ENCODE measurements at places on chromosomes 4 and X.

GRCh38 chr4:90425893-90426292, 298.7 kb downstream of the CCSER1 start:
- DNase-seq = no peak

DNA sequence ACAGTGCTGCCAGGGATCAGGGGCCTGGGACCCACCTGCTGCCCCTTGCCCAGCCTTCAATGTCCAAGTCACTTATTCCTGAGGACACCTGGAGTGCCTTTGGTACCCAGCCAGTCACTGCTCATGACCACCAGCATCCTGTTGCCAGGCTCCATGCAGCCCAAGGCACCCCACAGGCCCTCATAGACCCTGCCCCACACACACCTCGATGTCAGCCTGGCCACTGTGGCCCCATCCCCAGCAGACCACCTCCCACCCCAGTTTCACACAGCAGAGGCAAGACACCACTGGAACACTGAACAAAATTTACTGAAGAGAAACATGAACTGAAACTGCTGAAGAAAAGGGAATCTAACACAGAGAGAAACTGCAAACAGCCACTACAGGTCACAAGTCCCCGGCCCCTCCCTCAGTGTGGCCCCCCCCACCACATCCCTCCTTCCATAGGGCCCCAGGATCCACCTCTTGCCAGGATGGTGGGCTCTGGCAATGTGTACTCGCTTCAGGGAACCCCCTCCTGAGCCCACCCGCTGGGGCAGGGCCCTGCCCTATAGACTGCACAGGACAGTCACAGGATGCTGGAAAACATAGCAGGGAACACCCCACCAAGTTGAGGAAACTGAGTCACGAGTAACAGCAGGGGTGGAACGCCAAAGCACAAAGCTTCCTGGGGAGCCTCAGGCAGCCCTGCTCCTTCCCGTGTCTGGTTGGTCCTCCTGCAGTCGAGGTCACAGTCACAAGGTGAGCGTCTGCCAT, 5.2 kb downstream of the PNMA5 start:
- no peak for DNase-seq

- DNase-seq = no peak
These were observed 29.8 kb upstream of the MSMO1 start for GRCh38 chr4:165297626-165298025.

DNA sequence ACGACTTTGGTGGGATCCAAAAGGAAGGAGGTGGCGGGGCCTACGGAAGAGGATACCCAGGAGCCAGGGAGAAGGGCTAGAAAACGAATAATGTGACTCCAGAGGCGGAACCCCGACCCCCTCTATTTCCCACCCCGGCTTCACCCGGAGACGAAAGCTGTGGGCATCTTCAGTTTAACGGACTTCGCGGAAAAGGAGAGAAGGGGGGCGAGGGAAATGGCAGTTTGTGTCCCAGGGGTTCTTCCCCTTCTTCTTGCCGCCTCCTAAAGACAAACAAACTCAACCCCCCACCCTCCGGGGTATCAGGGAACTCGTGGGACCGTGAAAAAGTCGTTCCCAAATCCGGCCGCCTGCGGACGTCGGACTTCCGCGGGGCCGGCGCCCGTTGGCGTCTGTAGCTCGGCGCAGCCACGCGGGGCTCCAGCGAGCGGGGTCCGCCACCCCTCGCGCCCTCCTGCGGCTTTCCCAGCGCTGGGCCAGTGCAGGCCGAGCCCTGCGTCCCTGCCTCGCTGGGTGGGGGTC, 3.6 kb upstream of the LEF1 start:
- DNase-seq = no peak

GRCh38 chr4:69095301-69095731, 958 bp upstream of the UGT2B7 start:
- no peak for DNase-seq

DNA sequence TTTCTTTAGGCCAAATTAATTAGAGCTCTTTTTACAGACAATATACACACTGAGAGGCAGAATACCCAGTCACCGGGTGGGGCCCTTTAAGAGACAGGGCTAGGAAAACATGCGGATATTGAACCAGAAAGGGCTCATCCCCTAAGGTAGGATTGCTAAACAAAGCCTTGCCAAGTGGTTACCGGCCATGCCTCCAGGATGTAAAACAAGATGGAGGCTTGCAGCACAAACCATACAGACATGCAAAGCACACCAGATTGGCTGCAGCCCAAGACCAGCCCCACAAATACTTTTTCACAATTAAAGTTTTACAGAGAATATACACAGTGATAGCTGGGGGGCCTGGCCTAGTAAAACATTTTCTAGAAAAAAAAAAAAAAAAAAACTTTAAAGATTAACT, 210.0 kb downstream of the KLHL4 start:
- DNase-seq = no peak

DNA sequence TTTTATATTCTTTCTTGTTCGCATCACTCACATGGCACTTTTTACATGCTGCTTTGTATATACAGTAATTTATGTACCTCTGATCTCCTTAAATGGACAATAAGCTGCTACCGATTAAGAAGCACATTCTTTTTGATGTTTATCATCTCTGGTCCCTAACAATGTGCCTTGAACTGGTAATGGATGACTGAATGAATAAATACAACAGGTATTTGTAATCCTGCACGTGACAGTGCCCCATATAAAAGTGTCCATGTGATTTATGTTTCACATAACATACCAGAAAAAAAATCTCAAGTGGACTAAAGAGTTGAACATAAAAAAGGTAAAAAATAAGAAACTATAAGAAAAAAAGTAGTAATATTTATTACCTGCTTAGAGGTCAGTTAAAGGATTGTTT, 7.7 kb upstream of the SLAIN2 start:
- no peak for DNase-seq

GRCh38 chr4:1154523-1155182, 17.7 kb downstream of the SPON2 start:
- no peak for DNase-seq

DNA sequence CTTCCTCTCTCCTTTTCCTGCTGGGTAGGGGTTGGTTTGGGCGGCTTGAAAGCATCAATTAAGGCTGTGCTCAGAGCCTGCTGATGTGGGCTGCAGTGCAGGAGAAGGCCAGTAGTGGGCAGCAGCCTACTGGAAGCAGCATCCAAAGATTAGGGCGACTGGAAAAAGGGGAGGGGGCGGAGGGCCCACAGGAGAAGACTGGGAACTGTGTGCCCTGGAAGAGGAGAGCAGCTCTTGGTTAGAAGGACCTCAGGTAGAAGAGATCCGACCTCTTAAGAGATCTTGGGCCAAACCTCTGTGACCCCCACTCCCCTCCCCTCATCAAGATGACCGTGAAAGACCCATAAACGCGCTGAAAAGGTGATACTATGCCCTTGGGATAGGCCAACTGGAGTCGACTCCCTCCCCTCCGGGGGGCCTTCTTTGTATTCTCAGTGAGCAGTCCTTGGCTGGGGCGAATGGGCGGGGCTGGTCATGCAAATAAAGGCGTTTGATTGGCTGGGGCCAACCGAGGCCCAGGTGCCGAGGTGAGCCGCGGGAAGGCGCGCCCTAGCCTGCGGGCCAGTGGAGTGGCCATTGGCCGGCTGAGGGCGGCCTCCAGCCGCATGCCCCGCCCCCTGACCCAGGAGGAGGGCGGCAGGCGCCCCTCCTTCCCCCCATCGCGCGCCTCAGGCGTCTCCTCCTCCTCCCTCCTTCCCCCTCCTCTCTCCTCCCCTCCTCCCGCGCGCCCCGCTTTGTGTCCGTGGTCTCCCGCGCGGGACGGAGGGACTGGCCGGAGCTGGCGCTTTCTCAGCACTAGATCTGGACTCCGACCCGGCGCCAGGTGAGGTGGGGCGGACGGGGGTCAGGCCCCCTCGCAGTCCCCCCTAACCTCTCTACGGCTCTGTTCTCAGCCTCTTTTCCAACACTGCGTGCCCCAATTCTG, 10.1 kb downstream of the DLG3 start:
- DNase-seq = no peak

DNA sequence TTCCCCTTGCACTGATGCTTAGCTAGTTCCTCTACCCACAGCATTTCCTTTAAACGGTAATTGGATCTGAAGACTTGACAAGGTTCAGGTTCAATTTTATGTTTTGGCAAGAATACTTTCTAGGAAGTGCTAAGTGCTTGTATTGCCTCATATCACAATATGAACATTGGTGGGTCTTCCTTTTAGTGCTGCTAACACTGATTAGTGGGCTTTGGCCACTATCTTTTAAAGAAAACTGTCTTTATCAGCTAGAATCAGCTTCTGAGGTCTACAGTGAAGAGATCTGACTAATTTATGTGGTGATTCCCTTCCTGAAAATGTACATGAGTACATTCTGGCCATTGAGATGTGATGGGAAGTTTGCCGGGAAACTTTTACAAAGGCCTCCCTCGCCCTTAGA, 316.7 kb upstream of the KLF3 start:
- no peak for DNase-seq

DNA sequence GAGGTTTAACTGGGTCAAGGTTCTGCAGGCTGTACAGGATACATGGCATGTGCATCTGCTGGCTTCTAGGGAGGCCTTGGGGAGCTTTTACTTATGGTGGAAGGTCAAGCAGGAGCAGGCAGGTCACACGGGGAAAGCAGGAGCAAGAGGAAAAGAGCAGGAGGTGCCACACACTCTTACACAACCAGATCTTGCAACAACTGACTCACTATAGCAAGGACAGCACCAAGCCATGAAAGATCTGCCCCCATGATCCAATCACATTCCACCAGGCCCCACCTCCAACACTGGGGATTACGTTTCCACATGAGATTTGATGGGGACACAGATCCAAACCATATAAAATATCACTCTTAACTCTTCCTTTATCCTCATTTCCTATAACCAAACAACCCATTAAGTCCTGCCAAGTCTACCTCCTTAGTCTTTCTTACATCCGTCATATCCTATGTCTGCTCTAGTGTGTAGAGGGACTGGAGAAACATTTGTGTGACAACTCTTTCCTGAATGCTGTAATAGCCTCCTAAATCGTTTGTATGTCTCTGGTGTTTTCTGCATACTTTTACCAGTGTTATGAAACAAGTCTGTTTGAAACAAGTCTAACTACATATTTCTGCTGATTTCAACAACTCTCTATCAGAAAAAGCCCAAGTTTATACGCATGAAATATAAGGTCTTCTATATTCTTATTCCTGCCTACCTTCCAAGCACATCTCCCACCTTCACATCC, 8.3 kb upstream of the RAP2C start:
- DNase-seq = no peak

DNA sequence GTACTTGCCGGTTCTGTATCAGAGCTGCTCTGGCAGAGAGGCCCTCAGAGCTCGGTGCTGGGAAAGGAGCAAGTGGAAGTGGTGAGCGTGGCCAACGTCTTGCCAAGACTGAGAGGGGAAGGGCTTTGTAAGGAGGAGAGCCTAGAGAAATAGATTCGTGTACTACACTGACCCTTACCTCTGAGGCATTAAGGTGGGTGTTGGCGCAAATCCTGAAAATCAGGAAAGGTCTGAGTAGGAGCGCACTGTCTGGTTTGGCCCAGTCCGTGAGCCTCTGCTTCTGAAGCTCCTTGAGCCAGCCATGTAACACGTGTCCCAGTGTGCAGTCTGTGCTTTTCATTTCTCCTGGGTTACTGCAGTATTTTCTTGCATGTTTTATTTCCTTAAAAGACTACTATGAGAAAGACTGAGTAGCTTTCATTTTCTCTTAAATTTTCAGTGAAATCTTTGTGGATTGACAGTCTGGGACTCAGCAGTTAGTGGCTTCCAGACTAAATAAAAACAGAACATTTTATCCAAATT, 140.5 kb downstream of the SOWAHB start:
- DNase-seq = no peak

DNA sequence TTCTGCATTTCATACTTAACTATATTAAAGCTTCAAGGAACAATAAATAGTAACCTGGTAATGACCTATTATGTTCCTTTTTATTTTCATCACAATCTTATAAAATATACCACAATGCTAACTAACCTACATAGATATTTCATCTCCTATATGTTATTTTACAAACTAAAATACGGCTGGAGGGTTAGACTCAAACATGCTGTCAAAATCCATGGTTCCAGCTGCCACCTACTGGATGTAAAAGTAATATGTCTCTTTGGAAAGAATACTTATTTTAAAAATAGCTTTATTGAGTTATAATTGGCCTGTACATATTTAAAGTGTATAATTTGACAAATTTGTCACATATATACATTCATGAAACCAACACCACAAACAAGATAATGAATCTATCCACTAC, 15.0 kb downstream of the RGN start:
- no peak for DNase-seq

- DNase-seq = no peak
These were observed at the start of gene GK for GRCh38 chrX:30653415-30654131. TSS of gene GK (plus strand) at chrX:30653423. CDS start at chrX:30653538, 115 bp downstream.

GRCh38 chr4:183264614-183265013, 55.5 kb downstream of the CLDN22 start:
- DNase-seq = no peak
